Naive thymus-derived CD4-positive, alpha-beta T cell (primary cell): ENCODE measurements at places on chromosomes 4 and X.

GRCh38 chr4:64479338-64479737 is 70.1 kb upstream of the TECRL start:
- no peak for DNase-seq
- no peak overlapping the region for H3K27ac ChIP-seq
- no peaks in the 10 kb centered on the region for H3K4me1 ChIP-seq
- no peaks in the 10 kb centered on the region for H3K36me3 ChIP-seq
- no peak overlapping the region for H3K4me3 ChIP-seq

- no peak for DNase-seq
- H3K4me3 ChIP-seq: no peak overlapping the region
- H3K27me3 ChIP-seq: no peaks in the 10 kb centered on the region
- no peaks in the 10 kb centered on the region for H3K36me3 ChIP-seq
- H3K4me1 ChIP-seq: no peaks in the 10 kb centered on the region
These were observed 80.8 kb downstream of the SLC7A11 start for GRCh38 chr4:138161351-138161750.

GRCh38 chr4:65538571-65538970 is 131.7 kb downstream of the EPHA5 start:
- DNase-seq: no peak
- no peaks in the 10 kb centered on the region for H3K36me3 ChIP-seq
- no peaks in the 10 kb centered on the region for H3K4me1 ChIP-seq
- H3K4me3 ChIP-seq: no peak overlapping the region
- H3K27me3 ChIP-seq: no peaks in the 10 kb centered on the region
- no peak overlapping the region for H3K27ac ChIP-seq

GRCh38 chrX:135295944-135296305 is 13.4 kb upstream of the ETDC start:
- peaks cover 9% of the 10 kb centered on the region for H3K4me1 ChIP-seq
- peak overlapping the region; percentile 67 for H3K27ac ChIP-seq
- H3K36me3 ChIP-seq: peaks cover 6% of the 10 kb centered on the region
- no peaks in the 10 kb centered on the region for H3K27me3 ChIP-seq
- peak overlapping the region; percentile 63 for H3K4me3 ChIP-seq

DNA sequence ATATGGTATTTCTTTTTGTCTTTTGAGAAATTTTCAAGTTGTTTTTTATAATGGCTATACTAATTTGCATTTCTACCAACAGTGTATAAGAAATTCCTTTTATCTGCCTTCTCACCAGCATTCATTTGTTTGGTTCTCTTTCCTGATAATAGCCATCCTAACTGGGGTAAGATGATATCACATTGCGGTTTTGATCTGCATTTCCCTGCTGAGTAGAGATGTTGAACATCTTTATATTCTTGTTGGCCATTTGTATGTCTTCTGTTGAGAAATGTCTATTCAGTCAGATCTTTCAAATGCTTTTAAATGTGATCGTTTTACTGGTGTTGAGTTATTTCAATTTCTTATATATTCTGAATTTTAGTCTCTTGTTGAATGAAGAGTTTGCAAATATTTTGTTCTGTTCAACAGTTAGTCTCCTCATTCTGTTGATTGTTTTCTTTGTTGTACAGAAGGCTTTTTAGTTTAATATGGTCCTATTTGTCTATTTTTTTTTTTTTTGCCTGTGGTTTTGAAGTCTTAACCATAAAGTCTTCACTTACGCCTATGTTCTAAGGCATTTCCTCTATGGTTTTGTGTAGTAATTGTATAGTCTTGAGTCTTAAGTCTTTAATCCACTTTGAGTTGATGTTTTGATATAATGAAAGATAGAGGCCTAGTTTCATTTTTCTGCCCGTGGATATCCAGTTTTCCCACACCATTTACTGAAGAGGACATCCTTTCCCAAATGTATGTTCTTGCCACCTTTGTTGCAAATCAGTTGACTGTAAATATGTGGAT is 1566.9 kb downstream of the STIM2 start:
- no peak overlapping the region for H3K27ac ChIP-seq
- no peak overlapping the region for H3K4me3 ChIP-seq
- no peaks in the 10 kb centered on the region for H3K36me3 ChIP-seq
- no peak for DNase-seq
- H3K27me3 ChIP-seq: no peaks in the 10 kb centered on the region

DNA sequence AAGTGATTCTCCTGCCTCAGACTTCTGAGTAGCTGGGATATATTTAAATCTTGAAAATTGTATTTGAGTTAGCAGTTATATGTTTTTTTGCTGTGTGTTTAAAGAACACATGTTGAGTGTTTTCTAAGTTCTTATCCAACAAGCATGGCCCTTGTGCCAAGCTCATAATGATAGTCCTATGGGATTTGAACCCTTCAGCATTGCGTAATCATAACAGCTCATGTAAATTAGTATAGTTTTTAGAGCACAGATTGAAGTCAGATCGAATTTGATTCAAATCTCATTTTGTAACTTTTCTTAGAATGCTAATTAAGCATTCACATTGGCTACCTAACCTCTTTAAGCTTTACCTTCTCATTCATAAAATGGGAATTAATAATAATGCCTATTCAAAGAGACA is 12.2 kb downstream of the FAM149A start:
- no peaks in the 10 kb centered on the region for H3K36me3 ChIP-seq
- no peaks in the 10 kb centered on the region for H3K27me3 ChIP-seq
- H3K4me1 ChIP-seq: no peaks in the 10 kb centered on the region
- H3K4me3 ChIP-seq: no peak overlapping the region
- H3K27ac ChIP-seq: no peak overlapping the region
- no peak for DNase-seq

DNA sequence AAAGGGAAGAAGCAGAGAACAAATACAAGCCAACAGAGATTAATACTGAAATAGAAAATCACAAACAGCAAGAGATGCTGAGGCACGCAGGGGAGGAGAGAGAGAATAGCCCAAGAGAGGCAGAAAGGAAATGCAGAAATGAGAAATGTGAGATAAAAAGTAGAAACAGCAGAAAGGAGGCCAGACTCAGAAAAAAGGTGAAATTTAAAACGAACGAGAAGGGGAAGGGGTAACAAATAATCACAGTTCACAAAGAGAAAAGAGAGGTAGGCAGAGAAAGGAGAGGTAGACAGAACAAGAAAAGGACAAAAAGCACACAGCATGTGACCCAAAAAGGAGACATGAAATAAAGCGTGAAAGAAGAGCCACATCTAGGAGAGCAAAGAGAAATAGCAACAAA is 264.4 kb downstream of the CHIC1 start:
- no peak for DNase-seq
- H3K4me1 ChIP-seq: no peaks in the 10 kb centered on the region
- H3K27me3 ChIP-seq: no peaks in the 10 kb centered on the region
- peaks cover 5% of the 10 kb centered on the region for H3K36me3 ChIP-seq

GRCh38 chr4:41380511-41381157 is 123.9 kb downstream of the UCHL1 start:
- no peak overlapping the region for H3K4me3 ChIP-seq
- no peaks in the 10 kb centered on the region for H3K27me3 ChIP-seq
- no peaks in the 10 kb centered on the region for H3K36me3 ChIP-seq
- no peak for DNase-seq

- H3K4me1 ChIP-seq: no peaks in the 10 kb centered on the region
- no peaks in the 10 kb centered on the region for H3K27me3 ChIP-seq
- no peaks in the 10 kb centered on the region for H3K36me3 ChIP-seq
- DNase-seq: no peak
These were observed 28.7 kb downstream of the UGT2B7 start for GRCh38 chr4:69124941-69125340.

- H3K36me3 ChIP-seq: no peaks in the 10 kb centered on the region
- no peak for DNase-seq
- no peak overlapping the region for H3K4me3 ChIP-seq
- no peak overlapping the region for H3K27ac ChIP-seq
- H3K27me3 ChIP-seq: no peaks in the 10 kb centered on the region
- no peaks in the 10 kb centered on the region for H3K4me1 ChIP-seq
These were observed 35.6 kb downstream of the MAP7D3 start for GRCh38 chrX:136215559-136215958.

DNA sequence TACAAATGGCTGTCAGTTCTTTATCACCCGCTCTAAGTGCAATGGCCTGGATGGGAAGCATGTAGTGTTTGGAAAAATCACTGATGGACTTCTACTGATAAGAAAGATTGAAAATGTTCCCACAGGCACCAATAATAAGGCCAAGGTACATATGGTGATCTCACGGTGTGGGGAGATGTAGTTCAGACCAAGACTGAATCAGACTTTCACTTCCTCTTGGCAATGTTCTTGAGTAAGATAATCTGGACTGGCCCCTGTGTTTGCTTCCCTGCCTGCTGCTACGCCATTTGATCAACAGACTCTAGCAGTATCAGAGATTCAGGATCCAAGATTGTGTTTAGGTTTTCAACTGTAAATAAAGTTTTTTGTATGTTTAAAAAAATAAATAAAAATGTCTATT is 682.2 kb upstream of the AMOT start:
- H3K4me3 ChIP-seq: no peak overlapping the region
- H3K27ac ChIP-seq: no peak overlapping the region
- no peak for DNase-seq
- no peaks in the 10 kb centered on the region for H3K27me3 ChIP-seq
- no peaks in the 10 kb centered on the region for H3K4me1 ChIP-seq

GRCh38 chr4:25755911-25756310 is 100.3 kb downstream of the SLC34A2 start:
- H3K27ac ChIP-seq: no peak overlapping the region
- no peaks in the 10 kb centered on the region for H3K4me1 ChIP-seq
- no peak overlapping the region for H3K4me3 ChIP-seq
- H3K36me3 ChIP-seq: peaks cover under 1% of the 10 kb centered on the region
- H3K27me3 ChIP-seq: no peaks in the 10 kb centered on the region
- no peak for DNase-seq

- peaks cover 26% of the 10 kb centered on the region for H3K4me1 ChIP-seq
- H3K27me3 ChIP-seq: no peaks in the 10 kb centered on the region
- peak overlapping the region; percentile 2 for H3K4me3 ChIP-seq
- no peak overlapping the region for H3K27ac ChIP-seq
These were observed 186.9 kb downstream of the LRBA start for GRCh38 chr4:150828159-150828558.

- H3K27ac ChIP-seq: no peak overlapping the region
- peaks cover 3% of the 10 kb centered on the region for H3K4me1 ChIP-seq
- no peak overlapping the region for H3K4me3 ChIP-seq
- H3K36me3 ChIP-seq: no peaks in the 10 kb centered on the region
- no peaks in the 10 kb centered on the region for H3K27me3 ChIP-seq
These were observed 79.7 kb upstream of the USP9X start for GRCh38 chrX:41005445-41005992.

DNA sequence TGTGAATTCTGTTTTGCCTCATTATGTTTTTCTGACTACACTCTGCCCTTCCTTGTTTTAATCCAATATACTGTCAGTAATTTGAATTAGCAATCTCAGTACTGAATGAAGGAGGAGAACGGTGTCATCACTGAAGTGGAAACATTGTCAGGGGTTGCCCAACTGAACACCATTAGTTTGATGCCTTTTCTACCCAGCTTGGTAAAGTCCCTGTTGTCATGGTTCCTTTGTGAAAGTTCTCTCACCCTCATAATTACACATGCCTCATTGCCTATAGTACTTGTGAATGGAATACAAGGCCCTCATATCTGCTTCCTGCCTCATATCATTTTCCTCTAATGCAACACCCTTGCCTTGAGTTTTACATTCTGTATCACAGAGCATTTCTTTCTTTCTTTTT is 76.9 kb downstream of the RRAGB start:
- DNase-seq: no peak
- H3K4me3 ChIP-seq: no peak overlapping the region
- H3K27me3 ChIP-seq: no peaks in the 10 kb centered on the region
- no peaks in the 10 kb centered on the region for H3K4me1 ChIP-seq
- no peak overlapping the region for H3K27ac ChIP-seq

GRCh38 chrX:31272472-31272775 is 200.6 kb upstream of the FTHL17 start:
- DNase-seq: no peak
- H3K27ac ChIP-seq: no peak overlapping the region
- H3K27me3 ChIP-seq: no peaks in the 10 kb centered on the region
- no peaks in the 10 kb centered on the region for H3K4me1 ChIP-seq
- no peak overlapping the region for H3K4me3 ChIP-seq

DNA sequence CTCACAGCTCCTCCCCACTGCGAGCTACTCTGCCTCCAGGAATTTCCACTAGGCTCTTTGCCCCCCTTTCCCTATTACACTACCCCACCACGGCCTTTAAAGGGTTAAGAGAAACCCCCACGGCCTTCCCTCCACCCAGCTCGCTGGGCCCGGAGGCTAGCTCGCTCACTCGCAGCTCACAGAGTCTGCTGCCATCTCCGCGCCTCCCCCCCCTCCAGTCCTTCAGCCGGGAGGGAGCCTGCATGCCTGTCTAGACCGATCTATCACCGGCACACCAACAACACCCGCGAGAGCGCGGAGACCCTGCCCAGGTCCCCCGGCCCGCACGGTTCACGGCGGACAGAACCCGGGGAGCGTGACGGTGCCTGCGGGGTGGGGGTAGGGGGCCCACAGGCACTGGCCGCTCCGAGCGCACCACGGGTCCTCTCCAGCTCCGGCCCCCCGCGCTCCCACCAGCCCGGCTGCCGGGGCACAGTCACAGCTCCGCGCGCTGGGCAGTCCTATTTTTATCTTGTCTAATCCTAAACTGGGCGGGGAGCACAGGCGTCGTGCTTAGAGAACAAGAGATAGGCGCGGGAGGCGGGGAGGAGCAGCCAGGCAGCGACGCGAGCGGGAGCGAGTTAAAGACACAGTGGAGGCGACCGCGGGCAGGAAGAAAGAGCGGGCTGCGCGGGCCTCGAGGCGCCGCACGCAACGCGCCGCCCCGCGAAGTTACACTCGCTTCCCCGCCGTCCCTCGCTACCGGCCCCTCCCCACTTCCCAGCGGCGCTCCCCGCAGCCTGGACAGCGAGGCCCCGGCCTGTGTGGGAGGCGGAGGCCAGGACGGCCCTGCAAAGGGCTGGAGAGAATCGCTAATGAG is 3.5 kb downstream of the BCOR start:
- DNase-seq: no peak
- no peaks in the 10 kb centered on the region for H3K36me3 ChIP-seq
- peak overlapping the region; percentile 74 for H3K4me3 ChIP-seq
- peaks cover 13% of the 10 kb centered on the region for H3K4me1 ChIP-seq
- H3K27me3 ChIP-seq: no peaks in the 10 kb centered on the region
- peak overlapping the region; percentile 80 for H3K27ac ChIP-seq

- H3K36me3 ChIP-seq: no peaks in the 10 kb centered on the region
- H3K27me3 ChIP-seq: no peaks in the 10 kb centered on the region
- H3K4me3 ChIP-seq: no peak overlapping the region
- H3K27ac ChIP-seq: no peak overlapping the region
These were observed 44.2 kb downstream of the CLDN34 start for GRCh38 chrX:10011261-10011931.

GRCh38 chr4:152357206-152357605 is 178.7 kb downstream of the FBXW7 start:
- H3K4me3 ChIP-seq: no peak overlapping the region
- no peaks in the 10 kb centered on the region for H3K36me3 ChIP-seq
- H3K27ac ChIP-seq: no peak overlapping the region
- no peaks in the 10 kb centered on the region for H3K27me3 ChIP-seq

- no peak for DNase-seq
- H3K27ac ChIP-seq: no peak overlapping the region
- H3K4me1 ChIP-seq: no peaks in the 10 kb centered on the region
- no peaks in the 10 kb centered on the region for H3K27me3 ChIP-seq
- no peak overlapping the region for H3K4me3 ChIP-seq
- no peaks in the 10 kb centered on the region for H3K36me3 ChIP-seq
These were observed 81.8 kb downstream of the ASB9 start for GRCh38 chrX:15188039-15188438.

- H3K4me3 ChIP-seq: no peak overlapping the region
- no peak overlapping the region for H3K27ac ChIP-seq
- no peaks in the 10 kb centered on the region for H3K36me3 ChIP-seq
- no peak for DNase-seq
These were observed 143.1 kb downstream of the TRAM1L1 start for GRCh38 chr4:116942315-116942714.

GRCh38 chr4:1413204-1413663 is 7.0 kb upstream of the NKX1-1 start:
- no peaks in the 10 kb centered on the region for H3K36me3 ChIP-seq
- H3K27ac ChIP-seq: no peak overlapping the region
- no peaks in the 10 kb centered on the region for H3K27me3 ChIP-seq
